ENCODE measurements at places on chromosomes 4 and X.
A peak's percentile ranks its signal among the peaks of the same experiment; 100 is the strongest.

DNA sequence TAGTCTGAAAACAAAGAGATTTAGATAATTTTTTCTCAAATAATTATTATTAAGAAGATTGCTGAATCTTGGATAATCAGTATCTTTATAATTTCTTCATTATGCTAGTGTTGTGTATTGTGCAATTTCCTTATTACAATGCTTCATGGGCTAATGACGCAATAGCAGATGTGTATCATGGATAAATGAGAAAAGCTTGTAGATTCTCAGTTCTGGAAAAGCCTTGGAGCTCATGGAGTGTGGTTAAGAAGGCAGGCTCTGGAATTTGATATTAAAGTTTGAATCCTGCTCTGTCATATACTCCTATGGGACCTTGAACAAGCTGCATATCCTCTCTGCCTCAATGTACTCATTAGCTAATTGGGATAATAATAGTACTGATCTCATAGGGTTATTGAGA is 18.9 kb upstream of the CXCL8 start:
- H3K27me3 ChIP-seq, result no peaks in the 10 kb centered on the region
- H3K27ac ChIP-seq, result no peak overlapping the region
- no peak overlapping the region for H3K4me3 ChIP-seq
- peaks cover 20% of the 10 kb centered on the region for H3K4me1 ChIP-seq
- no peaks in the 10 kb centered on the region for H3K36me3 ChIP-seq

DNA sequence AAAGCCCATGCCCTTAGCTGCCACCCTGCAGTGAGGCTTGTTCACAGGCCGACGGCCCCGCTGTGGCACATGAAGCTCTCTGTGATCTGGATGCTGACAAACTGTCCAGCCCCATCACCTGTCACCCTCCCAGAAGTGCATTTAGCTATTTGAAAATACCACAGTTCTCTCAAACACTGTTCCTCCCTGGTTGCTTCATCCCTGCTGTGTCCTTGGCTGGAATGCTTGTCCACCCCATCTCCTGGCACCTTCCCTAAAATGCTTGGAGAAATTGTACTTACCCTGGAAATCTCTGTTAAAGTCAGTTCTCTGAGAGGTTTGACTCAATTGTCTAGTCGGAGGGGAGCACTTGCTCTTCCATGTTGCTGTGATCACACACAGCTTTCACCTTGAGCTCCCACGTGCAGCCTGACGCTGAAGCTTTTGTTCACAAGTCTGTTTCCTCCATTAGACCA is 10.1 kb downstream of the SYNPO2 start:
- H3K4me1 ChIP-seq, result no peaks in the 10 kb centered on the region
- H3K27ac ChIP-seq, result no peak overlapping the region
- no peak for DNase-seq
- no peaks in the 10 kb centered on the region for H3K27me3 ChIP-seq
- H3K4me3 ChIP-seq, result no peak overlapping the region

DNA sequence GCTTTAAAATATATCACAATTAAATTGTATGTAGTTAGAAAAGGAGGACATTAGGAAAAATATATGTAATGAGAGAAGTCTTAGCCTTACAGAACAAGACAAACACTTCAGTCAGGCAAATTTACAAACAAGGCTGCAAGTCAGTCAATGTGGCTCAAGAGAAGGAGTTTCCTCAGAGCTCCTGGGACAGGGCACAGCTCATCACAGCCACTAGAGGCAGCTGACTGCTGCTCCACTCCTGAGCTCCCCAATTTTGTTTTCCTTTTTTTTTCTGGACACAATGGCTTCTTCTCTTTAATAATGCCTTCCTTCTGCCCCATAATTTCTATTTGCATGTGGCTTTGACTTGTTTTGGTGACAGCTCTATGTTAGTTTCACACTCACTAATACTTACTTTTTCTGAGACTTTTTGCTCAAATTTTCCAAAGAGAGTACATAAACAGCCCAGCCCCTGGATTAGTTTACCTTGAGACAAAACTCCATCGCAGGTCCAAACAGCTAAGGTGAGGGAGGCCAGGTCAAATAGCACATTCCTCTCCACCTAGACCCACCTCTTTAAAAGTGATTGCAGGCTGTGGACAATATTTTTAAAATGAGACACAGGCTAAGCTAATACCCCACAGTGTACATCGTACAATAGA is 850.4 kb upstream of the FRG1 start:
- no peaks in the 10 kb centered on the region for H3K4me1 ChIP-seq
- no peak for DNase-seq
- no peaks in the 10 kb centered on the region for H3K36me3 ChIP-seq
- H3K27ac ChIP-seq, result no peak overlapping the region
- H3K4me3 ChIP-seq, result no peak overlapping the region

DNA sequence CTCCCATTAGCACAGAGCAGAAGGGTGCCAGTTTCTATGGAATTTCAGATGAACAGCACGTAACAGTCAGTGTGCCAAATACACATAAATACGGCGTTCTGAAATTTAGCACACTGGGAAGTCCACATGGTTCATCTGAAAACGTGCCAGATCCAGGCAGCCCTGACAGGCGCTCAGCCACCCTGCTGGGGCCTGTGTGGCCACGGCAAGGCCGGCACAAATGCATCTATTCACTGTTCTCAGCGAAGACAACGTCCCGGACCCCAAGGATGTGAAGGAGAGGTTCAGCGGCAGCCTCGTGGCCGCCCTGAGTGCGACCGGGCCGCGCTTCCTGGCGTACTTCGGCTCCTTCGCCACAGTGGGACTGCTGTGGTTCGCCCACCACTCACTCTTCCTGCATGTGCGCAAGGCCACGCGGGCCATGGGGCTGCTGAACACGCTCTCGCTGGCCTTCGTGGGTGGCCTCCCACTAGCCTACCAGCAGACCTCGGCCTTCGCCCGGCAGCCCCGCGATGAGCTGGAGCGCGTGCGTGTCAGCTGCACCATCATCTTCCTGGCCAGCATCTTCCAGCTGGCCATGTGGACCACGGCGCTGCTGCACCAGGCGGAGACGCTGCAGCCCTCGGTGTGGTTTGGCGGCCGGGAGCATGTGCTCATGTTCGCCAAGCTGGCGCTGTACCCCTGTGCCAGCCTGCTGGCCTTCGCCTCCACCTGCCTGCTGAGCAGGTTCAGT is 15.6 kb downstream of the DGKQ start:
- no peak overlapping the region for H3K27ac ChIP-seq
- no peak for DNase-seq
- H3K27me3 ChIP-seq, result no peaks in the 10 kb centered on the region
- peaks cover 5% of the 10 kb centered on the region for H3K4me1 ChIP-seq

GRCh38 chrX:135931644-135932487 is 38.4 kb downstream of the SAGE1 start:
- peak; percentile 60 for DNase-seq
- no peaks in the 10 kb centered on the region for H3K27me3 ChIP-seq
- H3K4me3 ChIP-seq, result no peak overlapping the region
- no peak overlapping the region for H3K27ac ChIP-seq
- no peaks in the 10 kb centered on the region for H3K36me3 ChIP-seq

- H3K4me3 ChIP-seq, result no peak overlapping the region
- H3K27me3 ChIP-seq, result no peaks in the 10 kb centered on the region
- no peak overlapping the region for H3K27ac ChIP-seq
- no peaks in the 10 kb centered on the region for H3K4me1 ChIP-seq
Observed at GRCh38 chr4:6126971-6127745, 73.2 kb downstream of the JAKMIP1 start.

DNA sequence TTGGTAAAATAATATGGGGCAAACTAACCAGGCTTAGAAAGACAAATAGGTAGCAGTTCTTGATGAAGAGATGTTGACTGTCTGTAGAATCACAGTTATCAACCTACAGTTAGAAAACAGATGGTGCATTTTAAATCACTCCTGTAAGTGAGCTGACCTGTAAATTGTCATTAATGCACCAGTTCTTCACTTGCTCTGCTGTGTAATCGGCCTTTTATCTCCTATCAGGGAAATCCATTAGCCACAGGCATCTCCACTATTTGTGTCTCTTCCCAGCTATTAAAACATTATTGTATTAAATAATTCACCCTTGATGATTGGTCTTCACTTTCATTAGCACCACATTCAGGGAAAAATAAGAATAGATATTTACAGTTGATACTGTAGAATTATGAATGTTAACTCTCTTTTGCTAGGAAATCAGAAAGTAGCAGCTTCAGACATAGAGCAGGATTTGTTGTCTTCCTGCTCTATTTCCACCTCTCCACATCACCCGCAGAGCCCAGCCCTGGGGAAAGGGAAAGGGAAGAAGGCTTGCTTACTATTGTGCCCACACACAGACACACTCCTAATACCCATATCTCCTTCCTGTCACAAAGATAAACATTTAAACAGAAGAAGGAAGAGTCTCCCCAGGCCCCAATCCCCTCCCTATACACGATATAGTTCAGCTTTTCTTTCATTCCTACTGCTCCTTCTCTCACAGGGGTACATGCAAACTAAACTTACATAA is 97.1 kb downstream of the REELD1 start:
- DNase-seq, result peak; percentile 85
- H3K36me3 ChIP-seq, result no peaks in the 10 kb centered on the region
- no peaks in the 10 kb centered on the region for H3K27me3 ChIP-seq
- H3K4me3 ChIP-seq, result no peak overlapping the region

GRCh38 chr4:165844161-165844560 is 28.9 kb upstream of the TLL1 start:
- H3K4me3 ChIP-seq, result no peak overlapping the region
- no peak overlapping the region for H3K27ac ChIP-seq
- no peaks in the 10 kb centered on the region for H3K36me3 ChIP-seq
- no peak for DNase-seq
- H3K4me1 ChIP-seq, result no peaks in the 10 kb centered on the region

GRCh38 chr4:60822986-60823385 is 377.1 kb upstream of the ADGRL3 start:
- H3K27ac ChIP-seq, result no peak overlapping the region
- H3K4me1 ChIP-seq, result no peaks in the 10 kb centered on the region
- DNase-seq, result no peak
- no peak overlapping the region for H3K4me3 ChIP-seq

GRCh38 chrX:13574600-13574999 is 5.2 kb downstream of the EGFL6 start:
- no peaks in the 10 kb centered on the region for H3K4me1 ChIP-seq
- H3K36me3 ChIP-seq, result no peaks in the 10 kb centered on the region
- no peaks in the 10 kb centered on the region for H3K27me3 ChIP-seq
- DNase-seq, result no peak
- H3K4me3 ChIP-seq, result no peak overlapping the region
